Dermis blood vessel endothelial cell (primary cell): ENCODE measurements at places on chromosomes 1 and 21. TPM values are rescaled to one million over a fixed set of nuclear protein-coding genes. Genes with fewer than 3 reads are reported as not detected.
A peak's percentile ranks its signal among the peaks of the same experiment; 100 is the strongest.

GRCh38 chr21:36338975-36339374 lies 19.0 kb downstream of the MORC3 start:
- no peak for DNase-seq

- peak; percentile 36 for DNase-seq
Observed at GRCh38 chr1:228647523-228648444, 87.5 kb upstream of the RHOU start.

DNA sequence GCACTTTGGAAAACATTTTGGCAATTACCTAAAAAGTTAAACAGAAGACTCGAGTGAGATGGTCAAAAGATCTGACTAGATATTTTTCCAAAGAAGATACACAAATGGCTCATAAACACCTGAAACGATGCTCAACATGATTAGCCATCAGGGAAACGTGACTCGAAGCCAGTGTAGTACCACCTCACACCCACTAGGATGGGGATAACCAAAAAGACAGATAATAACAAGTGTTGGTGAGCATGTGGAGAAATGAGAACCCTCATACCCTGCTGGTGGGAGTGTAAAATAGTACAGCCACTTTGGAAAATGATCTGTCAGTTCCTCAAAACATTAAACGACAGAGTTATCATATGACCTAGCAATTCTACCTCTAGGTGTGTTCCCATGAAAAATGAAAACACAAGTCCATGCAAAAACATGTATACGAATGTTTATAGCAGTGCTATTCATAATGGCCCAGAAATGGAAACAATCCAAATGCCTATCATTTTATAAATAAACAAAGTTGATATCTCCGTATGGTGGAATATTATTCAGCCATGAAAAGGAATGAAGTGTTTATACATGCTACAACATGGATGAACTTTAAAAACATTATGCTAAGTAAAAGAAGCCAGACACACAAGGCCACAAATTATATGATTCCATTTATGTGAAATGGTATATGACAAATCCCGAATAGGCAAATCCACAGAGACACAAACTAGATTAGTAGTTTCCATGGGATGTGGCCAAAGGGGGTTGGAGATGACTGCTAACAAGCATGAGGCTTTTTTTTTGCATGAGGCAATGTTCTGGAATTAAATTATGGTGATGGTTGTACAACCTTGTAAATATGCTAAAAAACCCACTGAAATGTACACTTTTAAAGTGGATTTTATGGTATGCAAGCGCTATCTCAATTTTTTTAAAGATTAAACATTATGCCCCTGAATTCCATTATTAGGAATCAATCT lies 625.3 kb downstream of the KIF26B start:
- DNase-seq = no peak

- DNase-seq = no peak
Observed at GRCh38 chr1:26459573-26460031, 12.6 kb upstream of the HMGN2 start.

DNA sequence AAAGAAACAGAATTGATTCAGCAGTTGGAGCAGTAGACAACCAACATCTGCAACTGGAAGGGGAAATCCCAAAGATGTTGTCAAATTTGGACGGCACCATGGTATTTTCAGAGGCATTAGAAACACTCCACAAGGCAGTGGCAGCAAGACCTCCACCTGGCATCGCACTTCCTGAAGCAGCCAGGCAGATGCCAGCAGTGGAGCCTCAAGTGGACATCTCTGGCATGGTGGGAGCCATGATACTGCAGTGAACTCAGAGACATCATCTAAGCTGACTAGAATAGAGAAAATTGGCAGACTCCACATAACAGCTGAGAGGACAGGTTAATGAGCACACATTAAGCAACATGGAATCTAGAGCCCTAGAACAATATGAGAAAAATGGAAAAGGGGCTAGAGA lies 33.9 kb upstream of the RGS8 start:
- DNase-seq = no peak

GRCh38 chr1:210709701-210710100 lies 381.0 kb downstream of the HHAT start:
- no peak for DNase-seq

- no peak for DNase-seq
Observed at GRCh38 chr1:184621260-184621659, 133.4 kb downstream of the EDEM3 start.

- DNase-seq = peak; percentile 1
Observed at GRCh38 chr1:64378826-64379225, 91.1 kb upstream of the CACHD1 start.

- no peak for DNase-seq
Observed at GRCh38 chr1:53733975-53734649, 4.9 kb downstream of the GLIS1 start.

- DNase-seq = no peak
Observed at GRCh38 chr1:36304970-36305914, 926 bp upstream of the SH3D21 start.

DNA sequence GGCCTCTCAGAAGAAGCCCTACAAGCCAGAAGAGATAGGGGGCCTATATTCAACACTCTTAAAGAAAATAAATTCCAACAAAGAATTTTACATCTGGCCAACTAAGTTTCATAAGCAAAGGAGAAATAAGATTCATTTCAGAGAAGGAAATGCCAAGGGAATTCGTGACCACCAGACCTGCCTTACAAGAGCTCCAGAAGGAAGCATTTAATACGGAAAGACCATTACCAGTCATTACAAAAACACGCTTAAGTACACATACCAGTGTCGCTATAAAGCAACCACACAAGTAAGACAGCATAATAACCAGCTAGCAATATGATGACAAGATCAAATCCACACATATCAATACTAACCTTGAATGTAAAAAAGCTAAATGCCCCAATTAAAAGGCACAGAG lies 704.9 kb upstream of the CHRM3 start:
- DNase-seq = no peak

The MCOLN3 gene
- not detected in 2 replicates for total RNA-seq

The CCDC27 gene
- not detected in 2 replicates for total RNA-seq

The TNNI3K gene
- total RNA-seq = not detected in 2 replicates

The OR2T35 gene
- total RNA-seq = not detected in 2 replicates

The HSPA6 gene
- total RNA-seq = 0.17 and 0.42 TPM in 2 replicates
